ENCODE measurements at places on chromosomes 6 and 20.
A peak's percentile ranks its signal among the peaks of the same experiment; 100 is the strongest.

GRCh38 chr6:135870722-135871121 is 19.2 kb downstream of the PDE7B start:
- DNase-seq, result no peak

DNA sequence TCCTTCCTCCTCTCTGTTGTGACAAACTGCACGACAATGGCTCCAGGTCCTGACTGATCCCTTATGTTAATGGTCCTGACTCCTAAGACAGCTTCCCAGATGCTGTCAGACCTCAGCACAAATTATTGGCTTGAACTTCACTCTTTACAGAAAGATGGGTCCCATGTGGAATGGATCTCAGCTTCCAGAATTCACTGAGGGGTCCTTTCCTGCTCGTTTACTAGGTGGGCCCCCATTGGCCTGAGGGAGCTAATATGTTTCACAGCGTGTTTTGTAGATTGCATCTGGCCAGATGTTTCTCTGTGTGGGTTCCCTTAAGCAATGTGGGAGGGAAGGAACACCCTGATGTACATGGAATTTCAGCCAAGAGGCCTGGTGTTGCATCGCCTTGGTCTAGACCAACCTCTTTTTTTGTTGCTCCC is 826.6 kb downstream of the MAFB start:
- no peak for DNase-seq

DNA sequence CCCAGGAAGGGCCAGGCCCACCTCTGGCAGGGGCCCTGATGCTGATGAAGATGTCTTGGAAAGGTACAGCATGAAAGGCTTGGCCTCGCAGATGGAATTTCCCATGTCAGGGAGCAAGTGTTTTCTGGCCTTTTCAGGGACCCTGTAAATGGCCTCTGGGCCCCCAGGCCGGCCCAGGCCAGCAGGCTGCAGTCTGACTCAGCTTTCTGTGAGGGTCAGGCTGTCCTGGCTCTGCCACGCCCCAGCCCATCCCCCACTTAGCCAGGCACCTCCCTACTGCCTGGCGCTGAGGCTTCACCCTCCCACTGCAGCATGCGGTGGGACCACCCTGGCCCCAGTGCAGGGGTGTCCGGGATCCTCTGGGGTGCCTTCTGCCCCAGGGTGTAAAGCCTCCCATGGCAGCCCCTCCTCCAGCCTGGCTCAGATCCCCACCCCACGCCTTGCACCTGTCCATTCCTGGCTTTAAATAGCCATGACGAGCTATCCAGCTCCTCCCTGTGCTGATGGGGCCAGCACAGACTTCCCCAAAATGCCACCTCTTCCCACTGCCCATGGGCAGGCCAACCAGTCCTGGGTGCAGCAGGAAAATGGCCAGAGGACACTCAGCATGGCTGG is 35.6 kb upstream of the GATA5 start:
- no peak for DNase-seq

GRCh38 chr20:43781215-43781614 is 54.4 kb upstream of the GTSF1L start:
- no peak for DNase-seq

- no peak for DNase-seq
These were observed 46.7 kb downstream of the CD2AP start for GRCh38 chr6:47524136-47524845.

- no peak for DNase-seq
These were observed 50.3 kb downstream of the ANKRD6 start for GRCh38 chr6:89483111-89483720.

DNA sequence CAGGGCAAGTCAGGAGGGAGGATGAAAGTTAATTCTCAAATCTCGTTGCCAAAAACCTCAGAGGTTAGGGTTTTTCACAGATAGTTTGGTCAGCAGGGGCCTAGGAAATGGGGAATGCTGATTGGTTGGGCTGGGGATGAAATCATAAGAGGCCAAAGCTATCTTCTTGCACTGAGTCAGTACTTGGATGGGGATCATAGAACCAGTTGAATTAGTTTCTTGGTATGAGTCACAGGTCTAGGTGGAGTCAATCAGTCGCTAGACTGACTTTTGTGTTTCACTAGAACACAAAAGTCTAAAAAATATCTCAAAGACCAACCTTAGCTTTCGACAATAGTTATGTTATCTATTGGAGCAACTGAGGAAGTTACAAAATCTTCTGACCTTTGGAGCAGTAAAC is 368.5 kb downstream of the TBC1D32 start:
- no peak for DNase-seq

DNA sequence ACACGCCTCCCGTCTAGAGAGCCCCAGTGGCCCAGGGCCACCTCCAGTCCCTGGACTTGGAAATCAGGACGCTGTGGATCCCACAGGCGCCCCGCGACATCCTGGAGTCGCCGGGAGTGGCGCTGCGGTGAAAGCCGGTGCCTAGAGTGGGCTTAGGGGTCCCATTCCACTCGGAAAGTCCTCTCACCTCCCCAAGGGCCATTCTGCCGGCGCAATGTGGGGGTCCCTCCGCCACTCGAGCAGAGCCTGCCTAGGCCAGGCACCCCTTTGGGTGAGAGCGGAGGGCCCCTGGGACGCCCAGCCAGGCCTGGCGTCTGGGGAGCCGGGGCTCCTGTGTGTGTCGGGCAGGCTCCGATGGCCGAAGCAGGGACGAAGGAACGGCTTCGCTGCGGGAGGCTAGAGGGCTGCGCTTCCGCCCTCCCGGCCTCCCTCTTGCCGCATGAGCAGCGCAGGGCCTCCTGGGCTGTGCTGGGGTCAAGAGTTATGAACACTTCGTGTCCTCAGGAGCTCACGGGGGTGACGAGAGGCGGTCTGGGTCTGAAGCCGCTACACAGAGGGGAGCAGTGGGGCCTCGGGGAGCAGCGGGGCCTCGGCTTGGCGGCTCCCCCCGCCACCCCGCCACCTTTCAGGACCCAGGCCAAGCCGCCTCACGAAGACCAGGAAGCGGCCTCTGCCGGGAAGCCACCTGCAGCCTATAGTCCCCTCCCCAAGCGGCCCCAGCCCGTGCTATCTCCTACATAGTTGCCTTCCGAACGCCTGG is 13.6 kb downstream of the POU3F2 start:
- no peak for DNase-seq

GRCh38 chr6:12842114-12842513 is 125.5 kb downstream of the PHACTR1 start:
- peak; percentile 6 for DNase-seq

GRCh38 chr20:22977047-22977785 is 57.9 kb upstream of the SSTR4 start:
- no peak for DNase-seq

DNA sequence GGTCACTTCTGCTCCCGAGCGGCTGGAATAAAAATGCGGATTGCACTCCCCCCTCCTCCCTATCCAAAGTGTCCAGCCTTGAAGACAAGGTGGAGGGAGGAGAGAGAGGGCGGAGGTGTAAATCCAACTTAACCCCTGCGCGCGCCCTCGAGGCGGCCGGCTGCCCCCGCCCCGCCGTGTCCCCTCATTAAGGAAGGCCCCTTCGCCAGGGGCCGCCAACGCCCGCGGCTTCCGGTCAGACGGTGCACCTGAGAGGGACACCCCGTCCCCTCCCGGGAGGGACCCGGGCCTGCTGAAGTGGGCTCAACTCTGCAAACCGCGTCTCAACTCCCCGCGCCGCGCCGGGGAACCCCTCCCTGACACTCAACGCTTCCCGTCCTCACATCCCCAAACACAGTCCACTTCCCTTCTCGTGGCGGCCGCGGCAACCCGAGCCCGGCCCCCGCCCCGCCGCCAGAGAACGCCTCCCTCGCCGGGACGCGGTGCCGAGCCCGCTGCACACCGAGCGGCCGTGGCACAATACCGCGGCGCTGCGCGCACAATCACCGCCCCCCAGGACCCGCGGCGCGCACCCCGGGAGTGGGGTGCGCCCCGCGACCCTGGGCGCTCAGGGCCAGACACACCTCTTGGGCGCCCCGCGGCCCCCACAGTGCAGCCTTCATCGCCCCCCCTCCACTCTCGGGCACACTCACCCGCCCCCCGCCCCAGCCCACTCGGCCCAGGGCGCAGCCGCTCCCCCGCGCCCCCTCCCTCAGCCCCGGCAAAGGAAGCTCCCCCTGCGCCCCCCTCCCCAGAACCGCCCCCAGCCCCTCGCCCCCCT is 102.5 kb downstream of the NOL4L start:
- no peak for DNase-seq

GRCh38 chr6:43578748-43579147 is 2.8 kb downstream of the POLH start:
- DNase-seq, result no peak

DNA sequence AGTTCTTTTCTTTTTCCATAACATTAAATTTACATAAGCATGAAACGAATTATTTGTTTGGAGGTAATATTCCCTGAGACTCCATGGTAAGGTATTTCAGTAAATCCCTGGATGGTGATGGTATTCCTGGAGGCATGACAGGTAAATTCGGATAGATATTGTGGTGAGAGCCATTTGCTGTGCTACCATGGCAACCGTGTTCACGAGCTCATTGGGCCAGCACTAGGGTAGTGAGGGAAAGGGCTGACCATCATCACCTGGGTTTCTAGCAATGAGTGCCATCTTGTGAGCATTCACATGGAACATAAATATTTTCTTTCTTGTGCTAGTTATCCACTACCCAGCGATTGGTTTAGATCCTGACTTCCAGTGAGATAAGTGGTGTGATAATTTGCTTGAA is 51.9 kb upstream of the GNRH2 start:
- DNase-seq, result no peak

GRCh38 chr20:34324541-34324940 is 21.4 kb upstream of the AHCY start:
- DNase-seq, result no peak

DNA sequence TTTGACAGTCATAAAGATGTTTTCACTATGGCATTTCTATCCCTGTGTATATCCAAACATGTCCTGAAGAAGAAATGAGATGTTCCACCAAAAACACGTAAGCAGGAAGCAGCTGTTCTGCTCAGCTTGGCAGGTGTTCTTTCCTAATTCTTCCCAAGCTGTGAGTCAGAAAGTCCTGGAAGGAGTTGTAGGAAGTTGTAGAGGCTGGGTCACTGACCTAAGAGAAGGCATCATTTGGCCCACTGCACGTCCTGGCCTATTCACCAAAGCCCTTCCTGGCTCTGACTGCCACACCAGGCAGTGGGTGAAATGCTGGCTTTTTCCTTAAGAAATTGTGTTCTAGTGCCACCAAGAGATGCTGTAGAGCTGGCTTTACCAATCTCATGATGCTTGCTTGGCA is 40.3 kb downstream of the STX11 start:
- DNase-seq, result peak; percentile 39

DNA sequence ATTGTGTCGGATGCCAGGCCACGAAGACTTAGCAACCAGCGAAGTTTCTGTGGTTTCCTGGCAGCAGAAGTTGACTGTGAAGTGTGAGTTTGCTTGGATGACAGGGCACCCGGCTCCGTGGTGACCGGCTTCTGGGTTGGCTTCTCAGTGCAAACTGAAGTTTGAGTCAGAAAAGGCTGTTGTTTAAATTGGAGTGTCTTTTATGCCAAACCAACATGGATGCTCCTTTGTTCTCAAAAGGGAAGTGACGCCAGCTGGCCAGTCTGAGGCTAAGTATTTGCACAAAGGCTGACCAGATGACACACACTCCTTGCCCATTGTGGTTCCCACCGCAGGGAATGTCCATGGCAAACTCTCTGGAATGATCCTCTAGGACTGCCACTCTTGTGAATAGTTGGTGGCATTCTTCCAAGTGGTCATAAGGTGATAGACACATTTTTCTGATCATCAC is 164.8 kb upstream of the QKI start:
- DNase-seq, result peak; percentile 16

GRCh38 chr20:38842558-38842981 is 37.1 kb downstream of the PPP1R16B start:
- DNase-seq, result no peak

- no peak for DNase-seq
These were observed 24.2 kb downstream of the PRPH2 start for GRCh38 chr6:42698217-42698616.

GRCh38 chr6:151054306-151054705 is 185.5 kb upstream of the AKAP12 start:
- DNase-seq, result no peak

DNA sequence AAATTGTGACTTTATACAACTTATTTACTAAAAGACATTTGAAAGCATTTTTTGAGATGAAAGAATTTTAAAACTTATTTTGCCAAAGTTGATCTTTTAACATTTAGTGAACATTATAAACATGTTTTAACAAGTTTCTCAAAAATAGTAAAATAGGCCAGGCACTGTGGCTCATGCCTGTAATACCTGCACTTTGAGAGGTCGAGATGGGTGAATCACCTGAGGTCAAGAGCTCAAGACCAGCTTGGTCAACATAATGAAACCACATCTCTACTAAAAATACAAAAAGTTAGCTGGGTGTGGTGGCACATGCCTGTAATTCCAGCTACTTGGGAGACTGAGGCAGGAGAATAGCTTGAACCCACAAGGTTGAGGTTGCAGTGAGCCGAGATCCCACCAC is 78.6 kb downstream of the CLVS2 start:
- DNase-seq, result no peak

DNA sequence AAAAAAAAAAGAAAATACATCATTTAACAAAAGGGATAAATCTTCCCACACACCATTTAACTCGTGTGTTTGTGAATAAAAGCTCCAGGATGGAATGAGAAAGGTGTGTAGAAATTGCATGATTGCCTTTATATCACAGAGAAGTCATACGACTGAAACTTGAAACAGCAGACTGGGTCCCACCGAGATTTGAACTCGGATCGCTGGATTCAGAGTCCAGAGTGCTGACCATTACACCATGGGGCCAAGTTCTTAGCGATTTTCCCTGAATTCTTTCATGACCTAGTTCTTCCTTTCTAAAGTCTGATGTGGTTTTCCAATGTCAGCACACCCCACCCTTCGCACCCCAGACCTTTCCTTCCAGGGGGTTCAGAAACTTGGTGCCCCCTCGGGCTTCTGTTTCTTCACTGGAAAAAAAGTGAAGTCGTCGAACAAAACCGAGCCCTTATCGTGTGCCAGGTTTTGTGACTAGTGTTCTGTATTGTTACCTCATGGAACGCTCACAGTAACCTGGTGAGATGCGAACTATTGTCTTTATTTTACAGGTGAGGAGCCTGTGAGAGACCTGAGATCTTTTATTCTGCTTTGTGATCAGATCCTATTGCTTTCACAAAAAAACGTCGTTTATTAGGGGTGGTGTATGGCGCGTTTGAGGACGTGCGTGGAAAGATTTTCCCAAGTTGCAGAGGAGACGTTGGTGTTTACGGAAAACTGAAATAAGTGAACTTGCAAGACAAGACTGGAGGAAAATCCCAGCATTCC is 120.8 kb downstream of the OR2B2 start:
- peak; percentile 66 for DNase-seq
